ENCODE measurements at places on chromosomes 13 and 19. TPM values are rescaled to one million over a fixed set of nuclear protein-coding genes. Genes with fewer than 3 reads are reported as not detected.

DNA sequence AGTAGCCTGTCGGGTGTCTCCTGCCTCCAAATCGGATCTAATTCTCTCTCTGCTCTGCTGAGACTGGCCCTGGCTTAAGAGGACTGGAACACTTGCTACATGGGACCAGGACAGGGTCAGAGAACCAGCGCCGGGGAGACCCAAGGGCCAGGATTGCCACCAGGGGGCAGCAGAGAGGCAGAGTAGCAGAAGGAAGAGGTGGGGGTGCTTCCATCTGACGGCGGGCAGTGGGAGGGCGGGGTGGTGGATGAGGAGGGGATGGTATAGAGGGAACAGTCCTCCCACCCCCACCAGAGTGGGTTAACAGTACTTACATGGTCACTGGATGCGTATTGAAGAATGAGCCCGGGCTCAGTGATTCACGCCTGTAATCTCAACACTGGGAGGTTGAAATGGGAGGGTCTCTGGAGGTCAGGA, 11.9 kb downstream of the SELENOW start:
- no peak for DNase-seq

DNA sequence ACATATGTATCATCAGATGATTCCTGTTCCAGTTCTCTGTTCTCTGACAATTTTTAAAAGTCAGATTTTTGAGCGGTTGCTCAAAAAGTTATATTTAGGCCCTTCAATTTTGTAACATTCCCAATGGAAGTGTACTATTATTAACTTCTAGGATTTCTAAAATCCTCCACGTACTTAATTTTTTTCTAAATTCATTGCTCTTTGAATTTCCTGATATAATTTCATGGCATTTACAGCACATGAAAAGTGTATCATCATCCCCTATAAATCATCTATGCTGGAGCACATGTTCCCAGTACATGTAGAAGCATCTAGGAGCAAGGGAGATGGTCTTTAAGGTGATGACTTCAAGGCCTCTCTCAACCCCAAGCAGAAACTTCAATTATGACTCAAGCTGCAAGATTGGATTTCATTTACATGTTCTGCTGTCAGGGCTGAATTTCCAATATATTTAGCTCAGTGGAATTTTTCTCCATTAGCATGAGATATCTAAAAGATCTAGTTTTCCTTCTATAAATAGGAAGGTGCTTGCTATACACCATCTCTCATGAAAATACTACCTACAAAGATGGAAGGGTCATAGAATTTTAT, 392.8 kb upstream of the MIR17HG start:
- DNase-seq: no peak

DNA sequence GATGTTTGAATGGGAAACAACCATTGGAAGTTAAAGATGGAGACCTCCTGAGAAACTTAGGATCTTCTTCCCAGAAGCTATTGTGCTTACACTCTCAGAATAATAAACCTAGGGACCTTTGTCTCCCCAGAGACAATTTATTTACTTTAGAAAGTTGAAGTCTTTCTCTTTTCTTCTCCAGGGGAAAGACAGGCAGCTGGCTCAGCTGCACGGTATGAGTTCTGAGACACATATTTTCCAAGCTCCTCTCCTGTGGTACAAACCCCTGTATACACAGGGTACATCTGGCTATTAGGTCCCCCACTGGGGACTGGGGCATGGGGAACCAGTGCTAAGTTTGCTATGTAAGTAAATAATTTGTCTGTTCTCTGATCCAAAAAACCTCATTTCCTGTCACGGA, 67.5 kb upstream of the POSTN start:
- no peak for DNase-seq

GRCh38 chr19:3792114-3792513, 5.9 kb upstream of the MATK start:
- no peak for DNase-seq

DNA sequence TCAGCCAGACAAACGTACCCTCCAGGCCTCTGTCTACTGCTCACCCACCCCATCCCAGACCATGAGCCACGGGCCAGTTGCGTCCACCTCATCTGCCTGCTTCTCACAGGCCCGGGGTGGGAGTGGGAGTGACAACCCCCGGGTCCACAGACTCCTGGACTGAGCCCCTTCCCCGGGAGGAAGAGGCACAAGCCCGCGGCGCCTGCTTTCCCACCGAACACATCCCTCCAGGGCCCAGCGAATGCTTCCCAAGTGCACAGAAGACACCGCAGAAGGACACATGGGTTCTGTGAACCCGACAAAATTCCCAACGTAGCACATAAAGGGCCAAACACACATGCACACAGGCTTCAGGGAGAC, 18.0 kb upstream of the PLPP2 start:
- no peak for DNase-seq

DNA sequence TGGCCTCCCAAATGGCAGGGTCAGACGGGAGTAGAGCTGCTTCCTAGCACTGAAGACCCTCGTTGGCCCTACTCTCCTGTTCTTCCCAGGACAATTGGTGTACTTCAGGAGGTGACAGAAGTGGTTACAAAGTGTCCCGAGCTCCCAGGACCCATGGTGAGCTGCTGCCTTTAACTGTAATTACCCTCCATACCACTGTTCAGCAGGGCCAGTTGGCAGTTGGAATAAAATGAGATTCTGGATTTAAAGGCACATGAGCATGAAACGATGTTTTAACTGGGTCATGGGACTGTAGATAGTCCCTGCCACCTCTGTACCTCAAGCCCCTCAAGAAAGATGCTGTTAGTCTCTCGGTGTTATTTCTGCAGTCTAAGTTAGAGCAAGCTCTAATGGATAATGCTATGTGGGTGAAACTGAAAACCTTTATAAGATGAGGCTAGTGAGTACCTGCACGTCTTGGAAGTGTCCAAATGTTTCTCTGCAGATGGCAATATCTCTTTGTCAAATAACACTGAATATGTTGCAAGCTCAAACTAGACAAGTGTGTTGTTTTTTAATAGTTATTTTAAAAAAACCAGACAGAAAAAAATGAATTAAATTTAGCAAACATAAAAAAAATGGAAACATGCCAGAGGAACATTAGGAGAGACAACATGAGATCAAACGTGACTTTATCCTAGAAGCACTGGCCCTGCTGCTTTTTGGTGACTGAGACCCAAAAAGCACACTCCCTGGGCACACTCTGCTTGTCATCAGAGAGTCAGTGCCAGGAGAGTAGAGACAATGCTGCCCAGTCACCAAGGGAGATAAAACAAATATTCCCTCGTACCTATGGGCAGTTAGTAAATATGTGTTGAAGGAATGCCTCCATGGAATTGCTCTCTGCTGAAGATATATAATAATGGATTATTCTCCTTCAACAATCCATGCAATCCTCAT, 266.3 kb downstream of the LMO7 start:
- no peak for DNase-seq

DNA sequence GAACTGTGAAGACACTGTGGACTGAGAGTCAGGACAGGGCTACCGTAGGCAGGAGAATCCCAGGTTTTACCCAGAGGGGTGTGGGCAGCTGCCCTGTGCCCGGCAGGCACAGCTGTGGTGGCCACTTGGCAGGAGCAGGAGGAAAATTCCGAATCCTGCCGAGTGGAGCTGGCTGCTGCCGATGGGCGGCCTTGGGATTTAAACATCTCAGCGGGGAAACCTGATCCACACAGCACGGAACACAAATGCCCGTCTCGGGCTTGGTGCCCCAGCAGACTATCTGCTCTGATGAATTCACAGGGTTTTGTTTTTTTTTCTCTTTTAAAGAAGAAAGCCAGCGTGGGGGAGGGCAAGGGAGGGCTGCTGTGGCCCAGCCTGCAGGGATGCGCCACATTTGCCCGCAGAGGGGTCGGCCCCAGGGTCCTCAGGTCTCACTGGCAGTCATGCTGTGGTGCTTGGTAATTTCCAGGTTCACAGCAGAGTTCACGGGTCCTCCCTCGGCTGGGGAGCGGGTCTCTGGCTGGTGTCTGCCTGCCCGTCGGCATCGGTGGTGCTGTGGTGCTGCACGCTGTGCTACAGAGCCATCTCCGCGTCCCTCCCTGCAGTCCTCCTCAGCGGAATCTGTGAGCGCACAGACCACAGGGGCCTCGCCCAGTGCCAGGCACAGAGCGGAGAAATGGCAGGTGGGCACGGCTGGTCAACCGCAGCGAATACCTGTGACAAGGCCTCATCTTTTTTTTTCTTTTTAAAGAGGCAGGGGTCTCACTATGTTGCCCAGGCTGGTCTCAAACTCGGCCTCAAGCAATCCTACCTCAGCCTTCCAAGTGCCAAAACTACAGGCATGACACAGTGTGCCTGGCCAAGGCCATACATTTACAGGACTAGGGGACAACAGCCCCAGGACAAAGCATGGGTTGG, 28.1 kb downstream of the MPND start:
- DNase-seq: no peak

SMIM24 gene
- 466 TPM for polyA plus RNA-seq

ZSCAN4 gene
- polyA plus RNA-seq: not detected

SELENOV gene
- polyA plus RNA-seq: 8.3 TPM

URAD gene
- not detected for polyA plus RNA-seq

PLPPR2 gene
- polyA plus RNA-seq: 12.2 TPM

Data from right renal pelvis (tissue), 4 donors.